Activated CD4-positive, alpha-beta T cell treated with anti-CD3 and anti-CD28 coated beads, Interleukin-10, Interleukin-2, amounts not matched to agents 100 ng/mL and 50 ng/mL, durations not matched to agents 16 hours and 8 hours (primary cell): ENCODE measurements at places on chromosomes 2 and 18.

DNA sequence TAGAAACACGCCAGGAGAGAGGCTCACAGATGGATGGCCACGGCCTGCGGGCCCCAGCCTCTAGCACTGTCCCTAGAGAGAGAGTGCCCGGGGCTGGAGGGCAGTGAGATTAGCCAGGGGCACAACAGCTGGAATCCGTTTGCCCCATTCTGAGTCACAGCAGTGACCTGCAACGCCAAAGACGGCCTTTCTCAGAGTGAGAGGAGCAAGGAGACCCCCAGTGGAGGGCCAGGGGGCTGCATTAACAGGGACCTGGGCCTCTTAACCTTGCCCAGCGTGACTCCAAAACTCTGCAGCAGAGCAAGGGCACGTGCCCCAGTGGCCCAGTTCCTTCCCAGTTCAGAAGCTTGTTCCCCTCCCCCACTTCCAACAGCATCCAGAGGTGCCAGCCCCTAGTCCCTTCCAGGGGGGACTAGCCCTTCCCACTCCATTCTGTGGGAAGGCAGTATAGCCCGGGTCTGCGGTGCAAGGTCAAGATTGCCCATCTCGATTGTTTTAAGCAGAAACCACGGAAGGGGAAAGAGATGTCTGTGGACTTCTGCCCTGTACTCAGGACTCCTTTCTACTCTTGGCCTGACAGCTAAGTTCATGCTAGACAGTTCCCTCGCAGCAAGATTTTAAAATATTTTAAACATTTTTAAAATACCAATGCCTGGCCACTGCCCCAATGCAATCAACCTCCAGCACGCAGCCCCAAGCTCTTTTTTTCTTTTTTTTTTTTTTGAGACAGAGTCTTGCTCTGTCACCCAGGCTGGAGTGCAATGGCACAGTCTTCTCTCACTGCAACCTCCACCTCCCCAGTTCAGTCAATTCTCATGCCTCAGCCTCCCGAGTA, 50.9 kb upstream of the BIN1 start:
- DNase-seq: no peak

- DNase-seq: no peak
Measured at GRCh38 chr2:237742614-237743013, 56.0 kb upstream of the RBM44 start.

DNA sequence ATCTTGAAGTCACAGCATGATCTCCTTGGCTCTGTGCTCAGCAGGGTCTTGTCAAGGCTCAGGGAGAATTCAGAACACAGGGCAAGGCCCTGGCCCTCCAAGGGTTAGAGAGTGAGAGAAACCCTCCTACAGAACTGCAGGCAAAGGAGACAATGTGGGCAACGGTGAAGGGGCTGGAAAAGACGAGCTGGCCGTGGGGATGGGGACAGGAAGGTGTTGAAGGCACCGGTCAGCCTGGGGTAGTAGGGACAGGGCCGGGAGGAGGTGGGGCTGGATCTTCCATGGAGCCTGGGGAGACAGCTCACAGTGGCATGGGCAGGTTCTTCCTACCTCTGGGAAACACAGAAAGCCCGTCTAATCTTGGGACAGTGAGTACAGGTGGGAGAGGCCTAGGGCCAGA, 92.2 kb upstream of the MCFD2 start:
- no peak for DNase-seq

DNA sequence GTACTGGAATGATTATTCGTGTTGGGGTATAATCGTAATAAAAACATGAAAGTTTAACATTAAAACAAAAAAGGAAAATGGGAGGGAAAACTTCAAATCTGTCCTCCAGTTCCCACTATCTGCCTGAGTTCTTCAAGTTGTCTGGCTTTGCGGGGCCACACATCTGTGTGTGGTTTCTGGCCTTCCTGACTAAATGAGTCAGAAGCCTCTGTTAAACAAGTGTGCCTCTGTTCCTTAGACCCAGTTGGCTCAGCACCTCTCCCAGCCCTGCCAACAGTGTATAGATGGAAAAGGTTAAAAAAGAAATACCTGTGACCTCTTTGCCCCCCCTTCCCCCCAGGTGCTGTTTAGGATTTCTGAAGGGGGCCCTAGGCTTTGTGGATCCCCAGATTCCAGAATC, 30.2 kb downstream of the XDH start:
- DNase-seq: peak; percentile 72

- DNase-seq: no peak
Measured at GRCh38 chr2:188798159-188798558, 176.0 kb upstream of the COL3A1 start.

GRCh38 chr2:62578803-62579640, 73.0 kb upstream of the TMEM17 start:
- DNase-seq: no peak

- no peak for DNase-seq
Measured at GRCh38 chr2:216181351-216181750, 72.2 kb downstream of the XRCC5 start.
